ENCODE measurements at places on chromosomes 12 and 14. TPM values are rescaled to one million over a fixed set of nuclear protein-coding genes. Genes with fewer than 3 reads are reported as not detected.

DNA sequence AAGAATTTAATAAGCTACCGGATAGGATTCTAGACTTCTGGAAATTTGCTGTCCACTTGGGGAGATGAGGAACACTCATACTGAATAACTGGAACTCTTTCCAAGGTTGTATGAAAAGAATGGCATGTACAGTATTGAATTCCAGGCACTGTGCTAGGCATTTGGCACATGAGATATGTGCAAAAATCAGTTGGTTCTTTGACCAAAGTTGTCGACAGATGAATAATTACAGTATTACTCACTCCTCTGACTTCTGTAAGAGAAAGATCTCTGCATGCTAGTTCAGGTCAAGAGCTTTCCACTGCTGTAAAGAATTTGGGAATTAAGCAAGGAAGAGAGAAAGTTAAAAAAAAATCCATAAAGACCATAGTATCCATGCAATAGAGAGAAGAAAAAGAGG is 764.7 kb downstream of the BCL11B start:
- no peak overlapping the region for H3K4me3 ChIP-seq
- no peaks in the 10 kb centered on the region for H3K36me3 ChIP-seq
- H3K27ac ChIP-seq: no peak overlapping the region
- no peaks in the 10 kb centered on the region for H3K27me3 ChIP-seq
- no peak for DNase-seq

GRCh38 chr12:75820071-75820470 is 211.5 kb downstream of the PHLDA1 start:
- no peaks in the 10 kb centered on the region for H3K36me3 ChIP-seq
- no peaks in the 10 kb centered on the region for H3K27me3 ChIP-seq
- DNase-seq: no peak
- peaks cover 10% of the 10 kb centered on the region for H3K4me1 ChIP-seq
- peak overlapping the region; percentile 62 for H3K27ac ChIP-seq
- no peak overlapping the region for H3K4me3 ChIP-seq

- peaks cover 7% of the 10 kb centered on the region for H3K4me1 ChIP-seq
- H3K27ac ChIP-seq: no peak overlapping the region
- H3K27me3 ChIP-seq: no peaks in the 10 kb centered on the region
- DNase-seq: no peak
- peaks cover 41% of the 10 kb centered on the region for H3K36me3 ChIP-seq
These were observed 233.4 kb upstream of the FKBP4 start for GRCh38 chr12:2561367-2561766.

DNA sequence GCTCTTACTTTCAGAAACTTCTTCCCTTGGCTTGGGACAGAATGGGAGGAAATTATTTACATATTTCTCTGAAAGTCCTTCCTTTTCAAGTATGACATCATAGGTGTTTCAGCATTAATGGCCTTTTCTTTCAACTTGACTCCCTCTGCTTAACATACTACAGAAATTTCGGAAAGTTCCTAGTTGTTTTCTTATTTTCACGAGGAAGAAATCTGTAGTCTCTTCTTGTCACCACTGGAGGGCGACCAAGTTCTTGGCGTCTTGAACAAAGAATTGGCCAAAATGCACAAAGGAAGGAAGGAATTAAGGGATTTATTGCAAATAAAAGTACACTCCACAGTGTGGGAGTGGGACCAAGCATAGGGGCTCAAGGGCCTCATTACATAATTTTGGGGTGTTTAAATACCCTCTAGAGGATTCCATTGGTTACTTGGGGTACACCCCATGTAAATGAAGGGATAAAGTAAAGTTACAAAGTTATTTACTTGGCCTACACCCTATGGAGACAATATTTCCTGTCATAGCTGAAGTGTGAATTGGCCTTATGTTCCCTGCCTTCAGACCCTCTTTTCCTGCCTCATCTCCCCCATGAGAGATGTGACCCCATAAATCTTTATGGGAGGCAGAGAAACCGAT is 70.4 kb downstream of the RPL10L start:
- H3K4me3 ChIP-seq: no peak overlapping the region
- H3K4me1 ChIP-seq: no peaks in the 10 kb centered on the region
- no peaks in the 10 kb centered on the region for H3K27me3 ChIP-seq
- H3K27ac ChIP-seq: no peak overlapping the region

- no peaks in the 10 kb centered on the region for H3K27me3 ChIP-seq
- H3K36me3 ChIP-seq: no peaks in the 10 kb centered on the region
- no peak overlapping the region for H3K4me3 ChIP-seq
- no peak for DNase-seq
- no peak overlapping the region for H3K27ac ChIP-seq
- H3K4me1 ChIP-seq: peaks cover 12% of the 10 kb centered on the region
These were observed 141.0 kb upstream of the OVCH1 start for GRCh38 chr12:29638528-29638927.

GRCh38 chr14:68656452-68656851 is 136.4 kb downstream of the ZFP36L1 start:
- H3K4me1 ChIP-seq: no peaks in the 10 kb centered on the region
- H3K4me3 ChIP-seq: no peak overlapping the region
- H3K36me3 ChIP-seq: no peaks in the 10 kb centered on the region
- no peak for DNase-seq
- peak overlapping the region; percentile 90 for H3K27ac ChIP-seq

DNA sequence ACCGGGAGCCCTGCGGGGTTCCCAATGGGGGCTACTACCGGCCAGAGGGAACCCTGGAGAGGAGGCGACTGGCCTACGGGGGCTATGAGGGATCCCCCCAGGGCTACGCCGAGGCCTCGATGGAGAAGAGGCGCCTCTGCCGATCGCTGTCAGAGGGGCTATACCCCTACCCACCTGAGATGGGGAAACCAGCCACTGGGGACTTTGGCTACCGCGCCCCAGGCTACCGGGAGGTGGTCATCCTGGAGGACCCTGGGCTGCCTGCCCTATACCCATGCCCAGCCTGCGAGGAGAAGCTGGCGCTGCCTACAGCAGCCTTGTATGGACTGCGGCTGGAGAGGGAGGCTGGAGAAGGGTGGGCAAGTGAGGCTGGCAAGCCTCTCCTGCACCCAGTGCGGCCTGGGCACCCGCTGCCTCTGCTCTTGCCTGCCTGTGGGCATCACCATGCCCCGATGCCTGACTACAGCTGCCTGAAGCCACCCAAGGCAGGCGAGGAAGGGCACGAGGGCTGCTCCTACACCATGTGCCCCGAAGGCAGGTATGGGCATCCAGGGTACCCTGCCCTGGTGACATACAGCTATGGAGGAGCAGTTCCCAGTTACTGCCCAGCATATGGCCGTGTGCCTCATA is 9.7 kb downstream of the TNS2 start:
- no peak overlapping the region for H3K27ac ChIP-seq
- no peaks in the 10 kb centered on the region for H3K27me3 ChIP-seq
- peaks cover 54% of the 10 kb centered on the region for H3K4me1 ChIP-seq
- no peak overlapping the region for H3K4me3 ChIP-seq

DNA sequence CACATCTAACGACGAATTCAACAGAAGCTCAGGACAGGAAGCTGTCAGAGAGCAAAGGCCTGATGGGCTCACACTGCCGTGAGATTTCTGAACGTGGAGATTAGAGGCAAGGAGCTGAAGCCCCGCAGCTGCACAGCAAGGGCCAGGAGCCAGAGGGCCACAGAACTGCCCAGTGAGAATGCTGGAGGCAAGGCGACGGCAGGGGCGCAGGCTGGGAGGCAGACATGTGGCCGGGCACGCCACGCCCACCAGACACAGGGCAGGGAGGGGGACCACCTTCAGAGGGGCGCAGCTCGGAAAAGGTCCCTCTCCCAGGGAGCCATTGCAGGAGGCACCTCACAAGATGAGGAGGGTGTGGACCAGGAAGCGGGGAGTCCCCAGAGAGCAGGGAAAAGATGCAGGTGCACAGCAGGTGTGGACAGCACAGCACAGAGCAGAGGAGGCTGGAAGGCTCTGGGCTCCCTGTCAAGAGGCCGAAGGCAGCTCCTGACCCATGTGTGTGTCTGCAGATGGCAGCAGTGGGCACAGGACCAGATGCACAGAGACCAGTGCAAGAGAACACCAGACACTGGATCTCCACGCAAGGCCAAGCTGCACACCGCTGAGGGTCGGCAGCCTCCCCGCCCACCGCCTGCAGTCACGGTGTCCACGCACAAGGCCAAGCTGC is 23.0 kb downstream of the BTBD6 start:
- no peaks in the 10 kb centered on the region for H3K36me3 ChIP-seq
- no peak for DNase-seq
- H3K27ac ChIP-seq: no peak overlapping the region
- no peaks in the 10 kb centered on the region for H3K4me1 ChIP-seq
- H3K4me3 ChIP-seq: no peak overlapping the region

- H3K36me3 ChIP-seq: no peaks in the 10 kb centered on the region
- no peaks in the 10 kb centered on the region for H3K27me3 ChIP-seq
- peak overlapping the region; percentile 29 for H3K27ac ChIP-seq
- H3K4me1 ChIP-seq: peaks cover 9% of the 10 kb centered on the region
- DNase-seq: no peak
These were observed 226.0 kb downstream of the AEBP2 start for GRCh38 chr12:19665121-19665900.

DNA sequence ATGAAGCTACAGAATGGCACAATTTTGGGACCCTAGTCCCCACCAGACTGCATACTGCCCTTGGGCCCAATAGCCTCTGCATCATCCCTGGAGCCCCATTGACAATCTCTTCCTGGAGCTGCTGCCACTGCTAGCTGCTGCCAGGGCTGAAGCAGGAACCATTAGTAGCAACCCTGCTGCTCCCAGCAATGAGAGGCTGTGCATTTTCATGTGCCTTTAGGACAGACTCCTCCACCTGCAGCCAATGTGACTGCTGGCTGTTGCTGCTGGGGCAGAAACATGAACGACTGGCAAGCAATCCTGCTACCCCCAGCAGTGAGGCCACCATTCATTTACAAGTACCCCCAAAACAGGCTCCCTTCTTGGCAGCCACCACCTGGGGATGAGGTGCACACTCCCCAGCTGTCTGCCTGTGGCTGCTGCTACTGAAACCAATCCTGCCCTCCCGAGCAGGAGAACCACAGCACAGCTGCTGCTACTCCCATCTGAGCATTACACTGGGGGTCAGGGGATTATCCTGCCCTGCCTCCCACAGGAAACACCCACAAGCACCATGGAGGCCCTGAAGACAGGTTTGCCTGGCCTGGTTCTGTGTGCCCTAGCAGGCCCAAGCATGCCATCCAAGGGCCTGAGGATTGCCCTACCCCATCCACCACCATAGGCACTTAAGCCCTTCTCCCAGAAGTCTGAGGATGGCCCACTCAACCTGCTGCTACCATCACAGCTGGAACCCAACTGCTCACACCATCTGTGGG is 181.0 kb downstream of the MYRFL start:
- H3K4me1 ChIP-seq: no peaks in the 10 kb centered on the region
- no peaks in the 10 kb centered on the region for H3K27me3 ChIP-seq
- H3K4me3 ChIP-seq: no peak overlapping the region

DNA sequence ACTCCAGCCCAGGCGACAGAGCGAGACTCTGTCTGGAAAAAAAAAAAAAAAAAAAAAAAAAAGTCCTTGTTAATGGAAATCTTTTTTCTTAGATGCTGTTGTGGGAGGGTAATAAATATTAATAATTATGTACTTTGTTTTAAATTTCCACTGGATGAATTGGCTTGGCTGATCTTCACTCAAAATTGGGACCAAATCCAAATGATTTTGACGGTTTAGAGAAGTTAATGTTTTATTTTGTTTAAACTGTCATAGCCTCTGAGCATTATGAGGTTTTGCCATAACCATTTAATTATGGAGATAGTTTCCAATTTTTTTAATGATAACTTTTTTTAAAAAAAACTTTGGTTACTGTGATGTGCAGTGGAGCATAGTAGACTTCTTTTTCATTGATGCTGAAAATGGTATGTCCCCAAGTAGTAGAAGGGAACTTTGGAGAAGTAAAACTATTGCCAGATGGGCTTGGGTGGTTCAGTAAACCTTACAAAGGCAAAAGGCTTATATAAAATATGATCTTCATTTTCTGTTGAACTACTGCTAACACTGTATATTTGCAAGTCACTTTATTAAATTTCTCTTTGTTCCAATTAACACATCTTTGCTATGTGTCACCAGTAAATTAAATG is 3.9 kb upstream of the PMCH start:
- no peak overlapping the region for H3K4me3 ChIP-seq
- no peaks in the 10 kb centered on the region for H3K4me1 ChIP-seq
- H3K27ac ChIP-seq: no peak overlapping the region
- no peaks in the 10 kb centered on the region for H3K27me3 ChIP-seq

DNA sequence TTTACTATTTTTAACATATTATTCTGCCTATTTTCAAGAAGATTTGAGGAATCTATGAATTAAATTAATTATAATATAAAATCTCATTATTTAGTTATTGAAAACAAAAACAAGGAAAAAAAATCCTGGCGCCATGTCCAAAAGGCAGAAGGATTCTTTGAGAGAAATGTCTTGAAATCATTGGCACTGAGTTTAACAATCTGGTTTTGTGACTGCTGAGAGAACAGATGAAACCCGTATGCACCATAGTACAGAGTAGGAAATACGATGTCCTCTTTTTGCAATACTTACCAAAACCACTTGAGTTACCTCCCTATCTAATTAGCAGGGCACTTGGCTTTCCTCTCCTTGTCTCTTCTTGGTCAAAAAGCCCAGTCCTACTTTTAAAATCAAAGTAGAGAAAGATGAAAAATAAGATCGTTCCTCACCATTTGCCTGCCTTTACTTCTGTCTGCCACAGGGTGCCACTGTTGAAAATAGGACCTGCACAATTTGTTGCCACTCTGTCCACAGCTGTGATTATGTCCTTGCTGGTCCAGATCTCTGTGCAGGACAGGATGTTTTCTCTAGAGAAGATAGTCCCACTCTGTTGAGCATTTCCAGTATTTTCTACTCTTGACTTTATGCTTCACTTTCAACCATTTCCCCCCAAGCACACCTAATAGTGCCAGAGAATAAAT is 179.7 kb downstream of the PDZRN4 start:
- no peaks in the 10 kb centered on the region for H3K27me3 ChIP-seq
- H3K27ac ChIP-seq: no peak overlapping the region
- no peaks in the 10 kb centered on the region for H3K4me1 ChIP-seq
- no peak overlapping the region for H3K4me3 ChIP-seq
- no peak for DNase-seq
- H3K36me3 ChIP-seq: no peaks in the 10 kb centered on the region

DNA sequence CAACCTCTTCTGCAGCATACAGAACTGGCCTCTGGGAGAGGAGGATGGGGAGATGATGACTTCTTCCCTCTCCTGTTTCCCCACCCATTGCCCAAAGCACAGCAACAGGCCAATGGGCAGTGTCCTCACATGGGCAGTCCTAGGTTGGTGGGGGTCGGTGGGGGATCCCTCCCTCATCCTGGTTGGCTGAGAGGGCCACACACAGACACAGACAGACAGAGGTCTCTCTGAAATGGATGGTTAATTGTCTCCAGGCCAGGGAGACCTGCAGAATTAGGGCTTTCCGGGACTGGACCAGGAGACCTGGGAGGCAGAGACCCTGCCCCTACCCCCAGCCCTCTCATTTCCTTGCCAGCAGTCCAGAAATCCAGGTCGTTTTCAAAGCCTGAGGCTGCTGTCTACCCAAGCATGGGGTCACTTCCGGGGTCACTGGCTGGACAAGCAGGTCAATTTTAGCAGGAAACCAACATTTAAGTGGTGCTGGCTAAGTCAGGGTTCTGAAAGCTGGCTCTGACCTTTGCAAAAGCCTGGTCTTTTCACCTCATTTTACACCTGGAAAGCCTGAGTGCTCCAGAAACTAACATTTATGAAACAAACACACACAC is 48.6 kb upstream of the TBX3 start:
- peaks cover 12% of the 10 kb centered on the region for H3K4me1 ChIP-seq
- no peak overlapping the region for H3K27ac ChIP-seq
- no peak for DNase-seq
- no peak overlapping the region for H3K4me3 ChIP-seq

The KCNA5 gene
- 0.45 TPM for polyA plus RNA-seq

The PELI2 gene
- polyA plus RNA-seq: 4.5 TPM

The CD4 gene
- 26.6 TPM for polyA plus RNA-seq

The PPM1A gene
- 116 TPM for polyA plus RNA-seq
